ENCODE measurements at places on chromosomes 16 and 17.

GRCh38 chr16:49484451-49484849, 110.8 kb downstream of the C16orf78 start:
- DNase-seq, result peak; percentile 10

DNA sequence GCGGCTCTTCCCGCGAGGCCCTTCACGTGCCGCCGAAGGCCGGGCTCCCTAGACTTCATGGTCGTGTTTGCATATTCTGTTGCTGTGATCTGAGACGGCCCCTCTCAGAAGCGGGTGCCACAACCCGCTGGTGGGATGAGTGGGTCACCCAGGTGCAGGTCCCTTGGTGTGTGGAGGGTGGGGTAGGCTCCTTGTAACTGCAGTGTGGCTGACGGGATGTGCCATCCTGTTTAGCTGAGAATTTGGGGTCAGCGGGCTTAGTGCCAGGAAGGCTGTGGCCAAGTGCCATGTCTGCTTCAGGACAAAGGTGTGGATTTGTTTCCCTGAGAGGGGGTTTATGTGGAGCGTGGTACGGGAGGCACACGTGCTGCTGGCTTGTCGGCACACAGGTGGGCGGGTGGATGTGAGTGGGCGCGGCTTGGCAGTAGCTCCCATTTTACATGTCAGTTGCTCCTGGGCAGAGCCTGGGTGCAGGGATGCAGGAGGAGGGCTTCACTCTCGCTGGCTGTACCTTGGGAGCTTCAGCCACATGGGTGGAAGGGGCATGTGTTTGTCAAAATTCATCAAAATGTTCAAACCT, 9.2 kb upstream of the WFIKKN1 start:
- DNase-seq, result no peak

GRCh38 chr17:17480593-17481148, 3.9 kb downstream of the MED9 start:
- no peak for DNase-seq

DNA sequence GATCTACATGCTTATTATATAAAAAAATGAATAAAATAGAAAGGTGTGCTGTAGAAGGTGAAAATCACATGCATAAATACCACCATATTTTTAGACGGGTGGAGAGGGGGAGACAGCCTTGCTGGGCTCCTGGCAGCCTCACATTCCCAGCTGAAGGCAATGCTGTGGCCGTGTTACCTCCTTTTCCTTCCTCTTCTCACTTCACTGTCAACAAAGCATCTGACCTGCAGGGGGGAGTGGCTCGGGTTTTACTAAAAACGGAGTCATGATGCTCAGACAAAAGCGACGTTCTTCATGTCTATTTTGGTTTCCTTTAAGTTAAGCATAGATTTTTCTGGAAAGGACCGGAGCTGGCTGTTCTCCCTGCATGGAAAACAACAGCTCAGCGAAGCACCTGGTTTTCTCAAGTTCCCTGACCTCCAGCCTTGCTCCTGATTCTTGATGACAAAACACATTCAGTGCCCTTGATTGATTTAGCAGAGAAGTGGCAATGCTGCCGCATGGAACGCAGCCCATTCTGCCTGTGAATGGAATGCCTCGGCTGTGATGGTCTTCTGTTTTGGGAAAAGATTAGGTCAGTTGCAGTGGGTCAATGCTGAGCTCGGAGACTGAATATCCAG, 5.5 kb upstream of the RPTOR start:
- DNase-seq, result peak; percentile 3

- no peak for DNase-seq
Measured at GRCh38 chr16:49440156-49441065, 66.8 kb downstream of the C16orf78 start.

- DNase-seq, result no peak
Measured at GRCh38 chr17:28940675-28941074, 10.6 kb downstream of the PHF12 start.

- peak; percentile 43 for DNase-seq
Measured at GRCh38 chr17:15157051-15157450, 108.1 kb downstream of the PMP22 start.

GRCh38 chr16:19223235-19224170, 55.5 kb downstream of the SYT17 start:
- DNase-seq, result peak; percentile 58

DNA sequence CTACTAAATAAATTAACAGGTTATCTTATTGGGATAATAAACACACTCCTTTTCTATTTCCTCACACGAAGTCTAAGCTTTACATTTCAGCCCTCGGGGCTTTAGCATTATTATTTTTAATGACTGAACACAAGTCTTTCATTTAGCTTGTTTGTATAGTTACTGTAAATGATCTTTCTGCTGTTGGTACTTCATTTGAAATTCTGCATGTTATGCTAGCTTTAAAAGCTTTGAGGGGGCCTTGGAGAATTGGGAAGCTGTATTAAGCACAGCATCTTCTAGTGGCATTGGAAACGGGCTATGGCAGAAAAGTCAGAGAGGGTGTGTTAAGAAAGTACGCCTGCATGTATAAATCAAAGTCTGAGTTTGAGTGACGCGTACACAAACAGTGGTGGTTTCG, 243.7 kb downstream of the FTO start:
- DNase-seq, result no peak

DNA sequence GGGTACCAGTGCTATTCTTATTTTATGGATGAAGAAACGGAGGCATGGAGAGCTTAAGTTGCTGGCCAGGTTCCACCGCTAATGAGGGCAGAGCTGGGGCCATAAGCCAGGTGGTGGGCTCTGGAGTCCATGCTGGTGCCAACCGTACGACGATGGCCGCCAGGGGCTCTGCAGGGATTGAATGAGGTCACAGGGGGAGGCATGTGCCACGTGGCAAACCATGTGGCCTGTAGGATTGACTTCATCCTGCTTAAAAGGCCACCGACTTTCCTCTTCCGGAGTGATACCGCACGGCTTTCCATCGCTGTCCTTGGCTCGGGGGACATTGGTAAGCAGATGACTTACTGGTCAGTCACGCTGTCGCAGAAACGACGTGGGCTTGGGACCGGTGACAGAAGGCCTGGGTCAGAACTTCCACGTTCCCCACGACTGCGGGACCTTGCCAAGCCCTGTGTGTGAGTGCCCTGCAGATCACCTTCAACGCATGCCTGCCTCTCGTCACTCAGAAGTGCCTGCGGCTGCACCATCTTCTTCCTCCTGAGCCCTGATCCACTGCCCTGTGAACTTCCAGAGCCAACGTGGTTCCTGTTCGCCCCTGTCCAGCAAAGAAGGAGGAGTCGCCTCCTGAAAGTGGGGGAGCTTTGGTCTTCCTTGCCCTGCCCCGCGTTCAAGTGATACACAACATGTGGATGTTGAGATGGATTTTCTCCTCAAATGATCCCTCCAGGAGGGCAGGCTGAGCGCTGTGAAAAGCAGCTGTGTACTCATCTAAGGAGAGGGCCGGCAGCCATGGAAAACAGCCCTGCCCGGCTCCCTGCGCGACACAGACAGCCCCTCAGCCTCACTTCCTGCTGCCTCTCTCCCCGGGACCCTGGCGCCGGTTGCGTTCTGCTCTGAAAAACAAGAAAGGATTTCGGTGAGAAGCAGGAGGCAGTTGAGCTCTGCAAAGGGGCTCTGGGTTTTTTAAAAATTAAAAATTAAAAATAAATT, 176.7 kb downstream of the C16orf95 start:
- no peak for DNase-seq

- no peak for DNase-seq
Measured at GRCh38 chr17:34644941-34645550, 65.7 kb downstream of the TMEM132E start.

DNA sequence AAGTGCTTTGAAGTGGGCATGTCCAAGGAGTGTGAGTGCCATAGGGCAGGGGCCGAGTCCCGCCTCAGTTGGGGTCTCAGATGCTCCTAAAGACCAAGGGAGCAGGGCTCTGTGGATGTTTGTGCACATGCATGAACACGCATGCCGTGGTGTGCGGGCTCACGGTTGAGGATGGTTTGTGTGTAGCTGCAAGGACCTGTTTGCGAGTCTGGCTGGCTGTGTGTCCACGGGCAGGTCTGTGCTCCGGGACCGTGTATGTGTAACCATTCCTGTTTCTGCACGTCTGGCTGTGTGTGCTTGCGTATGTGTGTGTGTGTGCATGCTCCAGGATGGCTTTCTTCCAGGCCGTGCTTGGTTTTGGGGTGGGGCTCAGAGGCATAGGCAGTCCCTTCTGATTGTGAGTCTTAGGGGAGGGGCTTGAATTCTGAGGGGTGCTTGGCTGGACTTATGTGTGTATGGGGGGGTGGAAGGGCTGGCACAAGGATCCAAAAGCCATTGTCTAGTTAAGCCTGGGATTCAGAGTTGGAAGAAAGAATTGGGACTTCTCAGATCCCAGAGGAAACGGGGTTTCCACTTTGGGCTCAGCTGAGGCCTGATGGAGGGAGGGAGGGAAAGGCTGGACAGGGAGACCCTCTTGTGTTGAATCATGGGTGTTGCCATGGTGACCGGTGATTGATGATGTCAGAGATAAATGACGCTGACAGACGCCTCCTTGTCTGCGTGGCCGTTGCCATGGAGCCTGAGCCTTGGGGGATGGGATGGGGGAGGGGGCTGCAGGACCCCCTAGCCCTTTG, 14.4 kb downstream of the GJD3 start:
- DNase-seq, result no peak

DNA sequence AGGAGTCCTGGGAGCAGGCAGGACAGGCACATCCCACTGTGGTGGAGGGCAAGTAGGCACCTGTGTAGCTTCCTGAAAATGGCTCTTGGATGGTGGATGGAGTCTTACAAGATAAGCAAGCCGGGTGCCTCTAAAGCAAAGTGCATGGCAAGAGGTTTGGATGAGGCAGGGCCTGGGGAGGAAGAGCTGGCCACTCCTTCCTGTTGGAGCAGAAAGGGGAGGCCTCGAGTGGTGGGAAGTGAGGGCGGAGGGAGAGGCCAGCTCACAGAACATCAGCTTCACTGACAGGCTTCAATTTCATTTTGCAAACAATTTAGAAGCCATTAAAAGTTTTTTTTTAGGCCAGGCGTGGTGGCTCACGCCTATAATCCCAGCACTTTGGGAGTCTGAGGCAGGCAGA, 31.0 kb downstream of the CD300A start:
- DNase-seq, result no peak

GRCh38 chr17:77628035-77628434, 330.5 kb upstream of the TNRC6C start:
- no peak for DNase-seq

DNA sequence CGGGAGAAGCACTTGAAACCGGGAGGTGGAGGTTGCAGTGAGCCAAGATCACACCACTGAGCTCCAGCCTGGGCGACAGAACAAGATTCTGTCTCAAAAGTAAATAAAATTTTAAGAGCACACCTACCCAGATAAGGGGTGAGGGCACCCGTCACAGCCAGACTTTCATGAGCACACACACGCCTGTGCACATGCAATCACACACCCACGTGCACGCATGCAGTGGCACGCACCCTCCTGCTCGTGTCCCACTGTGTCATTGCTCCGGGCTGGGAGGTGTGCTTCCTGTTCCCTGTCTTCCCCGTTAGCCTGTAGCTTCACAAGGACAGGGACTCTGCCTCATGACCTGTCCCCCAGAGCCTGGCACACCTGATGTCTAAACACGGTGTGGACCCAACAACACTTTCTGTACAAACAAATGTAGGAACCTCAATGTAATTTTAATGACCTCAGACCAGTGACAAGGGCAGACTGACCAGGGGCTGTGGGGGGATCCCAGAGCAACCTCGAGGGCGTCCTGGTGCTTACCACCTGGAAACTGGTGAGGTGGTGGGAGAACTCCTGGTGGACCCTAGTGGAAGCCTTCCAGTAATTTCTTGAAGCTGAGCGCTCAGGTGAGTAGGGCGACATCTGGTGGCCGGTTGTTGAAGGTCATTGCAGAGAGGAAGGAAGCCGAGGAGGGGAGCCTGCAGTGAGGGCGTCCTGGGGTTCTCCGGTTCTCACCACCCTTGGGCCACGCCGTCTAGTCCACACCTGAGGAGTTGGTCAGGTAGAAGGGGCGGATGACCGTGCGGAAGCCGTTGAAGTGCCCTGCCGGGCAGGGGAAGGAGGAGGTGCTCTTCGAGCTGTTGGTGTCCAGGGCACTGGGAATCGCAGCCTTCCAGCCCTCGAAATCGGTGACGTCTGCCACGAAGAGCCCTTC, 8.6 kb downstream of the LGALS3BP start:
- peak; percentile 72 for DNase-seq

DNA sequence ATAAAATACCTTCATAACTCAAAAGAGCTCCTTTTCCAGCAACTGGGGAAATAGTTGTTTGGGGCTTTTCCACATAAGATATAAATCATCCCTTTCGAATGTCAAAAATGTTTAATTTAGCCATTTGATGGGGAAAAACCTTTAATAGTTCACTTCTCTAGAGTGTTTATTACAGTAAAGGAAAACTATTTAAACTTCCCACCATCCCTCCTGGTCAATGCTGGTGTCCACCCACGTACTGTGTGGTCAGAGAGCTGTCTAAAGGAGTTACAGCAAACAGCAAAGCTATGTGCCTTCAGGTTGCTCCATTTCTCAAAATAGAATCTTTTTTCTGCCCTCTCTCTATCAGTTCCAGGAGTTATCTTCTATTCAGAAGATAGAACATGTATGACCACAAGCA, 33.5 kb downstream of the KANSL1 start:
- DNase-seq, result peak; percentile 38

GRCh38 chr17:72978593-72979218, 113.8 kb downstream of the SLC39A11 start:
- DNase-seq, result no peak

GRCh38 chr16:77868478-77868877, 80.1 kb downstream of the VAT1L start:
- DNase-seq, result no peak

GRCh38 chr17:10083864-10084263, 114.5 kb downstream of the GAS7 start:
- no peak for DNase-seq

DNA sequence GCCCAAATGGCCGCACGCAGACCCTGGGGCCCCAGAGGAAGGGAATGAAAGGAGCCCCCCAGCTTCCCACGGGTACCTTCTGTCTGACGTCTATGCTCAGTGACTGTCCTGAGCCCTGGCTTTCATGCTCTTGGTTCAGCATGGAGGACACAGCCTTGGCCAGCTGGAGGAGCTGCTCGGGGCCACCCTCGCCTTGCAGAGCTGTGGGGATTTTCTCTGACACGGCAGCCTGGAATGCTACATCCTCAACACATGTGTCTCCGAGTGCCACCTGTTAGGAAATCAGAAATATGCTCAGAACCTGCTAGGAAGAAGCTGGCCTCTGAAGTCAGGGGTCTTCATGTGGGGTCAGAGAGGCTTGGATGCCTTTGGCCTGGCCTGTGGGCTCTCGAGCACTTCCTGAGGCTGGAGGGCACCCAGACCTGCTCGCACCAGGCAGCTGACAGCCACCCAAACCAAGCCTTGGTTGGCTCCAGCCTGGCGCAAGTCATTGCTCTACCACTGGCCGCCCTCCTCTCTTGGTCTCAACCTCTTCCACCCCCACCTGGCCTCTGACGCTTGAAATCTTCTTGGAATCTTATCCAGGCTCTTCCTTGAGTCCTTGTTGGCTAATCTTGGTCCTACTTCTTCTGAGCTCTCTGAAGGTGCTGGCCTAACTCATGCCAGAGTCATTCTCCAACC, 63.7 kb upstream of the BCO1 start:
- DNase-seq, result no peak

GRCh38 chr16:68084504-68085258, 489 bp upstream of the NFATC3 start:
- peak; percentile 72 for DNase-seq

- DNase-seq, result no peak
Measured at GRCh38 chr17:49063652-49064051, 66.5 kb downstream of the IGF2BP1 start.

- no peak for DNase-seq
Measured at GRCh38 chr17:79987187-79987934, 48.3 kb downstream of the TBC1D16 start.

GRCh38 chr16:30528799-30529457, 2.6 kb upstream of the ZNF768 start:
- no peak for DNase-seq

Data from inflammatory macrophage treated with lipopolysaccharide for 4 hours (primary cell).